ENCODE measurements at places on chromosomes 3 and 15.

- DNase-seq = no peak
These were observed 173.4 kb upstream of the TPM1 start for GRCh38 chr15:62869116-62869515.

GRCh38 chr3:35654476-35654875 is 15.2 kb downstream of the ARPP21 start:
- no peak for DNase-seq

- DNase-seq = no peak
These were observed 223.0 kb upstream of the P2RY1 start for GRCh38 chr3:152611905-152612304.

DNA sequence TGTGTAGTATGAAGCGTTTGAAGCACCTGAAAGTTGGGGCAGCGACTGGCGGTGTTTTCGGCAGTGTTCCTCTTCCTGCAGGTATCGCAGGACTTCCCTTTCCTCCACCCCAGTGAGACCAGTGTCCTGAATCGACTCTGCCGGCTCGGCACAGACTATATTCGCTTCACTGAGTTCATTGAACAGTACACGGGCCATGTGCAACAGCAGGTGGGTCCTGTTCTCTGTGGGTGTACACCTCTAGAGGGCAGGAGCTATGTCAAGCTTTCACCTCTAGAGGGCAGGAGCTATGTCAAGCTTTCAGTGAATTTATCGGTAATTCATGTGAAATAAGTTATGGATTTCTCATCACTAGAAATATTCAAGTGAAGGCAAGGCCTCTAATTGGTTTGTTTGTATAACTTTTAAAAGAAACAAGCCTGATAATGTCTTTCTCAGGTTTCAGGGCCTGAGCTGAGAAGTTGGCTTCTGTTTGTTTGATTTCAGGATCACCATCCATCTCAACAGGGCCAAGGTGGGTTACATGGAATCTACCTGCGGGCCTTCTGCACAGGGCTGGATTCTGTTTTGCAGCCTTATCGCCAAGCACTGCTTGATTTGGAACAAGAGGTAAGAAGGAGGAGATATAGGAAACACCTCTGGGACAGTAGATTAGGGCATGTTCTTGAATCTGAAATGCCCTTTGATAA is 5.3 kb downstream of the TUBGCP4 start:
- peak; percentile 16 for DNase-seq

GRCh38 chr3:18445401-18446148 is 20.4 kb upstream of the SATB1 start:
- DNase-seq = peak; percentile 73

- DNase-seq = no peak
These were observed 230.4 kb upstream of the WNT5A start for GRCh38 chr3:55717481-55717880.

DNA sequence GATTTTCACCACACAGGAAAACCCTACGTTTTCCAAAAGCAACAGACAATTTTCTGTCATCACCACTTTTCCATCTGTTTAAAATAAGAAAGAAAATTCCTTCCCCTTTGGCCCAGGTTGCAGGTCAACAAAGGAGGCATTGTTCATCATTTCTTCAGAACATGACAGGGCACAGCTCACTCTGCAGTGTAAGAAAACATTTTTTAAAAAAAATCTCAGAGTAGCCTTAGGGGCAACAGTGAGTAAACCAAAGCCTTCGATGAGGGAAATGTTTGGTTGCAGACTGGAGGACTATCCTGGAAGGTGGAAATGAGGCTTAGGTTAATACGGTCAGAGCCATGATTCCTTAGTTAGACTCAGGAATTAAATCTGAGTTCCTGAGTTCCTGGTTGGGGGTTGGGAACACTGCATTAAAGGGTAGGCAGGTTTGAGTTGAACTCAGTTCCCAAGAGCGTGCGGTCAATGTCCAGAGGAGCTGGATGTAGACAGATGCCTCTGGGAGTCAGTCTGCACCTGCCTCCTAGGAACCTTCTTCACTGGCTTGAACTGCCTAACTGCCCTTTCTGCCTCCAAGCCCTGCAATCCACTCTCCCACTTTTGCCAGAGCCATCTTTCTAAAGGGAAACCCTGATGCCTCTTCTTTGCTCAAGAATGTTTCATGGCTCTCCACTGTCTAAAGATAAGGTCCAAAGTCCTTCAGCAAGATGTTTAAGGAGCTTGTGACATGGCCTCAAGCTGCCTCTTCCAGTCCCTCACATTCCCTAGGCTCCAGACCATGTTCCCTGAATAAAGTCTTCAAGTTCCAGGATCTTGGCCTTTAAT is 3.3 kb upstream of the HES1 start:
- DNase-seq = no peak

- DNase-seq = no peak
These were observed 497.7 kb upstream of the THBS1 start for GRCh38 chr15:39083213-39083612.

DNA sequence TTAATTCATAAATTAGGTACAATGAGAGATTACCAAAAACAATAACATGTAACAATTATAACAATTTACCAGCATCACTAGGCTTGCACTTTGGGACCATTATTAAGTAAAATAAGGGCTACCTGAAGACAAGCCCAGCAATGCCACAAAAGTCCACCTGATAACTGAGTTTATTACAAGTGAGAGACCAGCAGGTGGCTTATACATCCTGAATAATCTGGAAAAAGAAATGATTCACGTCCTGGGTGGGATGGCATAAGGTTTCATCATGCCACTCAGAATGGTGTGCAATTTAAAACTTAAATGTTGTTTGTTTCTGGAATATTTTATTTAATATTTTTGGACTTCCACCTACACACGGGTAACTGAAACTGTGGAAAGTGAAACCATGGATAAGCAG is 1287.1 kb upstream of the GBE1 start:
- no peak for DNase-seq

GRCh38 chr3:73868688-73869315 is 244.1 kb upstream of the PDZRN3 start:
- no peak for DNase-seq

GRCh38 chr3:120147072-120147871 is 53.0 kb upstream of the GSK3B start:
- peak; percentile 10 for DNase-seq

- DNase-seq = no peak
These were observed 78.0 kb downstream of the CPN2 start for GRCh38 chr3:194272861-194273742.

- DNase-seq = no peak
These were observed 40.9 kb downstream of the STAG1 start for GRCh38 chr3:136711277-136711676.

- no peak for DNase-seq
These were observed 212.4 kb upstream of the TBC1D5 start for GRCh38 chr3:17954801-17955200.

- no peak for DNase-seq
These were observed 877.2 kb downstream of the CADM2 start for GRCh38 chr3:85835857-85836440.

- DNase-seq = peak; percentile 46
These were observed 1.2 kb downstream of the CHST2 start for GRCh38 chr3:143120716-143121240.

- no peak for DNase-seq
These were observed 76.0 kb downstream of the ETFA start for GRCh38 chr15:76235186-76235826.

- no peak for DNase-seq
These were observed 560 bp upstream of the TTLL13 start for GRCh38 chr15:90248789-90249202.

DNA sequence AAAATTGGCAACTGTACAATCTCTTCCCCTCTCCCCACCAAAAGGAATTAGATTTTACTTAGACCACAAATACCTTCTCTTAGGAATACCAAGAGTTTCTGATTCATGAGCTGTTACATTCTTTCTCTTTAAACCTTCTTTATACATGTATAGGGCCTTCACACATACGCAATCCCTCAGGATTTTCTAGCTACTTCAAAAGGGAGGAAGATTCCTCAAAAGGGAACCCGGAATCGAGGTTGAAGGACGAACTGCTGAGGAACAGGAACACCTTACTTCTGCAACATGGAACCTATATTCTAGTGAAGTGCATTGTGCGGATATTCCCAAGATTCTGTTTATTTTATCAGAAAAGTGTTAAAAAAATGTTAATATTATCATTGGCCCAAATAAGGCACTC is 52.3 kb downstream of the GABRB3 start:
- DNase-seq = no peak

DNA sequence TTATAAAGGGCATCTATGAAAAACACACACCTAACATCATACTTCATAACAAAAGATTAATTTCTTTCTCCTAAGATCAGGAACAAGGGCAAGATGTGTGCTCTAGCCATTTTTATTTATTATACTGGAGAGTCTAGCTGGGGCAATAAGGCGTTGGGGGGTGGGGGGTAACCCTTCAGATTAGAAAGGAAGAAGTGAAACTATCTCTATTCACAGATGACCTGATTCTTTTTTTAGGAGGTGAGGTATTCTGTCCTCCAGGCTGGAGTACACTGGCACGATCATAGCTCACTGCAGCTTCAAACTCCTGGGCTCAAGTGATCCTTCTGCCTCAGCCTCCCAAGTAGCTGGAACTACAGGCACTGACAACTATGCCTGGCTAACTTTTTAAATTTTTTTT is 89.5 kb upstream of the MANF start:
- no peak for DNase-seq

GRCh38 chr3:38507120-38507519 is 11.0 kb downstream of the EXOG start:
- no peak for DNase-seq

DNA sequence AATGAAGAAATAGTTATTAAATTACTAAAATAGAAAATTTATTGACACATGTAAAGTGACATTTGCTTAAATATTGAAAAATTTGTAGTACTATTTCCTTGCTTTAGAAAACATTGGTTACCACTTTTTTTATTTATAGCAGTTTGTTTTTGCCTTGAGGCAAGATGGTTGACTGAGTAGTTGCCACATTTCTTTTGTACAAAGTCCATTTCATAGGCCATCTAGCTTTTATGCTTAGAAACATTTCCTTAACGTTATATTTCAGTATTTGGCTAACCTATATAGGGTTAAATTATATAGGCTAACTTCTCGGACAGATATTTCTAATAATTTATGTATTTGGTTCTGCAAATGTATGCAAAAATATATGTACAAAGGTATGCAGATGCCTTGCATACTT is 17.1 kb downstream of the CTNNB1 start:
- DNase-seq = no peak

- no peak for DNase-seq
These were observed 104.4 kb upstream of the UBE3A start for GRCh38 chr15:25543196-25543595.

DNA sequence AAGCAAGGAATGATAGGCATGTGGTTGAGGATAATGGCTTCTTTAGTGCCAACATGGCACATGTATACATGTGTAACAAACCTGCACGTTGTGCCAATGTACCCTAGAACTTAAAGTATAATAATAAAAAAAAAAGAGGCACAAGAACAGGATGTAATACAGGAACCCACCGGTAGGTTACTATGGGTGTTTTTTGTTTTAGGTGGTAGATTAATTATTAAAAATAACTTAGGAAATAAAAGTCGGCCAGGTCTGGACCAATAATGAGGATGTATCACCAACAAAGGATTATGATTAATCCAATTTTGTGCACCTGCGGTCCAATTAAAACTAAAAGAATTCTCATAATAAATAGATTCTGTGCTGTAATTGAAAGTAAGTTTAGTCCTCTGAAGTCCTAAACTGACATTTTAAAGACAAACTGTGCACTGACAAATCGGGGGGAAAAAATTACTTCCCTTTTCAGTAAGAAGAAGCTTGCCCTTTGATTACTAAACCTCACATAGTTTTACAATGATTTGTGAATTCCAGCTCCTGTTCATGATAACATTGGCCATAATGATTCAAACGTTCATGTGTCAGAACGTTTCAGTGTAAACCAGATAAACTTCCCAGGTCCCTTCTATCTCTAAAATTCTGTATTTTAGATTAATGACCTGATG is 62.2 kb downstream of the CASR start:
- no peak for DNase-seq

- DNase-seq = no peak
These were observed 95.0 kb upstream of the HACD2 start for GRCh38 chr3:123679712-123680386.

DNA sequence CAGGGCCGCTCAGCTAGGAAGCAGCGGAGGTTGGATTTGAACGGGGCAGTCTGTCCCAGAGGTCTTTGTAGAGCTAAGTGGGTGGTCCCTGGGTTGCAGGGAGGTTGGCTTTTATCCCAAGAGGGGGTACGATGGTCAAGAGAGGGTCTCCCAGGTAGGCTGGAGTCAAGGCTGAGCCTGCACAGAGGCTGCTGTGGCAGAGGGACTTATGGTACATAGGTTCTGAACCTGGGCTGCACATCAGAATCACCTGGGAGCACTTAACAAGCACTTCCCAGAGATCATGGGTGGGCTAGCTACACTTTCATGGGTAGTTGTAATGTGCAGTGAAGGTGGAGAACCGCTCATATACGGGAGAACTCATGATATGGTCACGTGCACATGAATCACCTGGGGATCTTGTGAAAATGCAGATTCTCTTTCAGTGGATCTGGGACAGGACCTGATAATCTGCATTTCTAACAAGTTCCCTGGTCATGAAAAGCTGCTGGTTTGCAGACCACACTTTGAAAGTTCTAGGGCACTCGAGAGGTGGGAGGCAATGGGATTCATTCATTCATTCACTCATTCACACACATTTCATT is 2.9 kb upstream of the RASGRF1 start:
- DNase-seq = no peak

DNA sequence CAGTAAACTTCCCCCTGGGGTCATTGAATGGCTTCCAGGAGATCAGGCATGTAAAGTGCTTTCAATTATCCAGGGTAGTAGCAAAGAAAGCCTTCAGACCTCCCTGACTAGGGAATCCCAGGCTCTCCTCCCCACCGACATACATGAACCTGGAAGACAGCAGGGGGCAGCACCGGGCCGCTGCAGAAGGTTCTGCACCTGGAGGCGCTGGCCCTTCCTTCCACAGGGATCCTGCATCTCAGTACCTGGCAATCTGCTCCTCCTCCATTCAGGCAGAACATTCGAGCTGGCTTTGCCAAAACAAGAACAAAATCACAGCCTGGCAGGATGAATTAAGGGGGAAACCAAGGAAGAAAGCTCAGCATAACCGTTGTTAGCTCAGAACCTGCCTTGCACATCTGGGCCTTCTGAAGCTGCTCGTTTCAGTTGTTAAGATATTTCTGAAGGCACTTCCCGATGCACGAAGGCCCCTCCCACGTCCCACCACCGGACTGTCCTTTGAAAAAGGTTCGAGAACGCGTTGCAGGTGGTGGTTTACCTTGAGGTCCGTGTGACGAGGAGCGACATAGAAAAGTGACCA is 237.7 kb downstream of the SLCO3A1 start:
- DNase-seq = peak; percentile 41

DNA sequence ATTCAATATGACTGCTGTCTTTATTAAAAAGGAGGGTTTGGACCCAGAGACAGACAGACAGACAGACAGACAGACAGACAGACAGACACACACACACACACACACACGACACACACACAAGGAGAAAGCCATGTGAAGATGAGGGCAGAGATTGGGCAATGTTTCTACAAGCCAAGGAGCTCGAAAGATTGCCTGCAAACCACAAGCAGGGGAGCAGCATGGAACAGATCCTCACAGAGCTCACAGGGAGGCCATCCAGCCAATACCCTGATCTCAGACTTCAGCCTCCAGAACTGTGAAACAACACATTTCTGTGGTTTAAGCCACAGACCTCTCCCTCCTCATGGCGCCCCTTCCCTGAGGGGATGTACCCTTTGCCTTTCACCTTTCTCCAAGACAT is 35.8 kb upstream of the ABHD2 start:
- DNase-seq = no peak

All from activated CD4-positive, alpha-beta T cell treated with anti-CD3 and anti-CD28 coated beads, Interleukin-2, amount 50 U/mL, for 48 hours (primary cell).